ENCODE measurements at places on chromosomes 2 and 18.

DNA sequence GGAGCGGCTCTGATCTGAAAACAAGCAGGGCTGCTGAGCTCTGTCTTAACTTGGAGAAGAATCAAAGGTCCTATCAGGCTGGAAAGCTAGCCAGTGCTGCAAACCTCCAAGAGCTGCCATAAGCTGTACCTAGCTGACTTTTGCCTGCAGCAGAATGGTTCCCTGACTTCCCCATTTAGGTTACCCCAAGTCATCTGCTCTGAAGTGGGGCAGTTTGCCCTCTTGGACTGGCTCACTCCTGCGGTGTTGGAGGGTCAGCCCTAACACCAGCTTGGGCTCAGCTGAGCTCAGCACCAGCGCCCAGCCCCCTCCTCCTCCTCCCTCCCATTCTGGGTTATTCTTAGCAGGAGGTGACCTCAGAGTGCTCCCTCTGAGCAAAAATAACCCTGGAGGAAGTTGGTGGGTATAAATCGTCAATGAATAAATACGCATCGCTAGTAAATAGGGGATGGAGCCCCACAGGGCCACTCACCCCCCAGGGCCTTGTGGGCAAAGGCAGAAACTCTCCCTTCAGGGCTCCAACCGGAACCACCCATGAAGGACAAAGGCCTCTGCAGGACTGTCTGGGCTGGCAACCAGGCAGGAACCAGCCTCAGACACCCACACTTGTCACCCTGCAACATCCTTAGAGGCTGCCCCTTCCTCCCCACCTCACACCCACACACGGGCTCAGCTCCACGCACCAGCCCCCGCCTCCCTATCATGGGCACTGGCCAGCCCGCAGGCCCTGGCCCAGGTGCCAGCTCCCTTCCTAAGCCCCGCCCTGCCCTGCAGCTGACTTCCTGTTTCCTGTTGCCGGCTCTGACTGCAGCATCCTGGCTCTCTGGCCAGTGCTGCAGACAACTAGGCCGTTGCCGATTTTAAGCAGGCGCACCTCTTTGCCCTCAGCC, 46.9 kb downstream of the DNMT3A start:
- DNase-seq, result peak; percentile 47

GRCh38 chr18:38406607-38407006, 841.0 kb upstream of the CELF4 start:
- no peak for DNase-seq

DNA sequence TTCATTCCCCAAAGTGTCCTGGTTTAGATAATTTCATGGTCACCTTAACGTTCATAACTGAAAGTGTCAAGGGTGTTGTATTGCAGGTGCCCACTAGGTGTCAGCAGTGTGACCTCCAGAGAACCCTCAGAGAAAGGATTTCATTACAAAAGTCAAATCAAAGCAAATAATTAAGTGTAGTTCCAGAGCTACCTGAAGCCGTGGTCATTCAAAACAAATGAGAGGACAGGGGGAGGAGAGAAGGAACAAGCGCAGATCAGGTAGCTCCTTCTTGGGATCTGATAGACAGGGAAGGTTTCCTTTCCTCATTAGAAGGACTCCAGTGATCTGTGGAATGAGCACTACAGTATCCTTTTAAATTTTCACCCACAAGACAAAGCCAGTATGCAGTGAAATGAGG, at the start of gene SLC9A4:
Gene SLC9A4 (plus strand): TSS at position 207 of the 400 bp plus-strand sequence. CDS start 534 bp downstream, outside the sequence.
- peak; percentile 17 for DNase-seq

- DNase-seq, result no peak
Observed at GRCh38 chr2:171266102-171266501, 105.4 kb upstream of the TLK1 start.

DNA sequence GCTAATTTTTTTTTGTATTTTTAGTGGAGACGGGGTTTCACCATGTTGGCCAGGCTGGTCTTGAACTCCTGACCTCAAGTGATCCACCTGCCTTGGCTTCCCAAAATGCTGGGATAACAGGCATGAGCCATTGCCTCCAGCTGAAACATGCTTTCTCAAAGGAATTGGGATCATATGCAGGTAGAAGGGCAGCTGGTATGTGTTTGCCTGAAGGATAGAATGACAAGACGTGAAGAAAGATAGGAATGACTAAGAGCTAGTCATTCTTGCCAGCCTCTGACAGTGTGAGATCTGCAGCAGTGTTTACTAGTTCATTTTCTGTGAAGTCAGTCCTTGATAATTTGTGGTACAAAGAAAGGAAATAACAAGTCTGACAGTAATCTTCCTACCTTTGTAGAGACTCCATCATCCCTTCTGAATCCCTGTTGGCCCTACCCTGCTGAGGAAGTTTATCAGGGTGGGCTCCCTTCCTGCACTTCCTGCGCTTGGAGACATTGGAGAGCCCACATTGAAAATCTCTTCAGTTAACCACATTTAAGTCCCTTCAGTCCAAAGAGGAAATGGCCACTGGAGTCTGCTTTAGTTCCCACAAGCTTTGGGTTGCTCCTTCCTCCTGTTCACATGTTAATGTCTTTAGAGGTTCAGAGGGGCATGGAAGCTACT, 14.7 kb downstream of the CFLAR start:
- no peak for DNase-seq
